Fibroblast of skin of back (primary cell): ENCODE measurements at places on chromosomes 16 and 17.

- no peak for DNase-seq
Observed at GRCh38 chr17:66988069-66988798, 23.7 kb downstream of the CACNG4 start.

GRCh38 chr17:74210191-74211140 is 2.9 kb upstream of the TTYH2 start:
- peak; percentile 53 for DNase-seq

DNA sequence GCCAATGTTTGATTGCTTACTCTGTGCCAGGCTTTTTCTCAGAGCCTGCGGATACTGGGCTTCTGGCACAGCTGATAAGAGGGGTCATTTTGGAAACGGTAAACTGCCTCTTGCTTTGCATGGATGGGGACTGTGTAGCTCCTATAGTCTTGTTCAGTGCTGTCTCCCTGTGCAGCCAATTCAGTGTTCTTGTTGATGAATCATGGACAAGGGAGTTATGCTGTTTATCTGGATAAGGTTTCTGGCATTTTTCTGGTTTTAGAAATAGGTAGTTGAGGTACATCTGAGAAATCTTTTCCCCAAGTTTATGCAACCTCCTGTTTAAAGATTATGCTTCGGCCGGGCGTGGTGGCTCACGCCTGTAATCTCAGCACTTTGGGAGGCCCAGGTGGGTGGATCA is 16.7 kb upstream of the TANGO6 start:
- DNase-seq: no peak

- peak; percentile 22 for DNase-seq
Observed at GRCh38 chr17:51133365-51133764, 12.7 kb upstream of the SPAG9 start.

DNA sequence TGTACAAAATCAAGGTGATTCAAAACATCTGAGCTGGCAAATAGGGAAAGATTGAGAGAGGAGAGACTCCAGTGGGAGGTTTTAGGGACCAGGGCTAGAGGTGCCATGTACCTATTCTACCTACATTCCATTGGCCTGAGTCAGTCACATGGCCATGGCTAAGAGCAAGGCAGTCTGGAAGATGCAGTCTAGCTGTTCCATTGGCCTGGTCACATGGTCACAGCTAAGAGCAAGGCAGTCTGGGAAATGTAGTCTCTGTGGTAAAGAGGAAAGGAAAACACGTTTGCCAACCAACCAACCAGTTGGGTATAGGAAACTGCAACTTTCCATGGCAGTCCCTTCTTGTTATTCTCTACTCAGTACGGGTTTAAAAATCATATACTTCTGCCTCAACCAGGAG is 369.1 kb downstream of the XYLT1 start:
- DNase-seq: peak; percentile 8

- DNase-seq: no peak
Observed at GRCh38 chr16:19029980-19030379, 37.4 kb upstream of the COQ7 start.

DNA sequence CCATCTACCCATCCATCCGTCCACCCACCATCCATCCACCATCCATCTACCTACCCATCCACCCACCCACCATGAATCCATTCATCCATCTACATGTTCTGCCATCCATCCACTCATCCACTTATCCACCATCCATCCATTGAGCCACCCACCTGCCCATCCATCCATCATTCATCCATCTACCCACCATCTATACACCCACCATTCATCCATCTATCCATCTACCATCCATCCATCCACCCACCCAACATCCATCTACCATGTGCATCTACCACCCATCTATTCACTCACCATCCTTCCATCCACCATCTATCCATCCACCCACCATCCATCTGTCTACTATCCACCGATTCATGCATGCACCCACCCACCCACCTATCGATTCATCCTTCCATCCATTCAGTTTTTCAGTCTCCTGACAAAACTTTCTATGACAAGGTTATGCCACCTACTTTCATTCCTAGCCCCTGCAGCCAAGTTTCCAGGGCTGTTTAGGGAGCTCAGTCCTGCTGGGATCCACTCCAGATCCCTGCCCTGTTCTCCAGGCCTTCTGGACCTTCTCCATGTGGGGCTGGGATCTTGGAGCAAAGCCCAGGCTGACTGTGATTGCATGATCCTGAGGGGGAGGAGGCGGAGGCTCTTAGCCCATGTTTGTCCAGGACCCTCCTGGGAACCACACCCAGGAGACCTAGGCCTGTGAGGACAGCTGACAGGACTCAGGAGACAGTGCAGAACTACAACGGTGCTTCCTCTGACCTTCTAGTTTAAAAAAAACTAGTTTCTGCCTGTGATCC is 27.4 kb downstream of the BCO1 start:
- no peak for DNase-seq

DNA sequence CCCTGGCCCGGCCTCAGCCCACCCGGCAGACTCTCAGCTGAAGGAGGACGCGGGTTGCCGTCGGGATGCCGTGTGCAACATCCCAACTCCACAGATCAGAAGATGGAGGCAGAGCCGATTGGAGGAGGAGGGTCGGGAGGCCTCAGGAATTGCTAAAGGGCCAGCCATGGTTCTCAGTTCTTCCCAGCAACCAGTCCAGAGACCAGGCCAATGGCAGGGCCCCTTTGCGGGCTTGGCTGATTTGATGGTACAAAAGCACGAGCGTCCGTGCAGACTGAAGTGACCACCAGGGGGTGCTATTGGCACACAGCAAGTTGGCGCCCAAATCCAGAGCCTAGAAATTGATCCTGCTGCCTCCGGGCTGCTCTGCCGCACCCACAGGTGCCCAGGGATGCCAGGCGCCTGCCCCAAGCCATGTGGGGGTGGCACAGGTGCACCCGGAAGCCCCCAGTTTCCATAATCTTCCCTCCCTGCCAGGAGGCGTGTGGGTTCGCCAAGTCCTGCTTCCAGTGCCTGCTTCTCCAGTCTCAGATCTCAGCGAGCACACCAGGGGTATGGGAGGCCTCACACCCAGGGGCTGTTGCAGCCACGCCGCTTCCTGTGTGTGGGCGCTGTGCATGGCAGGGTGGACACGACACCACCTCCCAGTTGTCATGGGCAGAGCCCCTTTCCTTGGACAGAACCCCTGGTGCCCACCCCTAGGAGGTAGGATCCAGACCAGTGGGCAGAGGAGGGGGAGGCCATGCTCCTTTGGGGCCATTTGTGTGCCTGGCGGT is 7.1 kb upstream of the TEX19 start:
- peak; percentile 74 for DNase-seq

DNA sequence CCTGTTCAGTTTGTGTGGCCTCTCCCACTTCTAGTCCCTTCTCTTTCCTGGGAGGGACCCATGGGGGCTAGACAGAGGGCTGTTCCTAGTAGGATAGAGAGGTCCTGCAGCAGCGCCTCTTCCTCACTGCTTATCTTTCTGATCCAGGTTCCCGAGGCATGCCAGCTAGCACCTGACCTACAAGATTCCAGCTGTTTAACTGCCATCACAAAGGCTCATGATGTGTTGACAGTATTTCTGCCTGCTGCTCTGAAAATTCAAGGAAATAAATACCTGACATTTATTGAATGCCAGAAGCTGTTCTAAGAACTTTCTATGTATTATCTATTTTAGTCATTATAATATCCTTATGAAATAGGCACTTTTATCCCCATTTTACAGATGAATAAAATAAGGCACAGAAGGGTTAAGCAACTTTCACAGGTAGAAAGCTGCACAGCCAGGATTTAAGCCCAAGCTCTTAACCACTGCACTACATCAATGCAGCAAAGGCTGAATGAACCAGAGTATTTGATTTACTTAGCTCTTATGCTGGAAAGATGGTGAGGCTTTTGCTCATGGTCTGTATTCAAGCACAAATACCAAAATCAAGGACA is 38.8 kb downstream of the HEATR6 start:
- DNase-seq: no peak
